ENCODE measurements at places on chromosomes 7 and 10.

DNA sequence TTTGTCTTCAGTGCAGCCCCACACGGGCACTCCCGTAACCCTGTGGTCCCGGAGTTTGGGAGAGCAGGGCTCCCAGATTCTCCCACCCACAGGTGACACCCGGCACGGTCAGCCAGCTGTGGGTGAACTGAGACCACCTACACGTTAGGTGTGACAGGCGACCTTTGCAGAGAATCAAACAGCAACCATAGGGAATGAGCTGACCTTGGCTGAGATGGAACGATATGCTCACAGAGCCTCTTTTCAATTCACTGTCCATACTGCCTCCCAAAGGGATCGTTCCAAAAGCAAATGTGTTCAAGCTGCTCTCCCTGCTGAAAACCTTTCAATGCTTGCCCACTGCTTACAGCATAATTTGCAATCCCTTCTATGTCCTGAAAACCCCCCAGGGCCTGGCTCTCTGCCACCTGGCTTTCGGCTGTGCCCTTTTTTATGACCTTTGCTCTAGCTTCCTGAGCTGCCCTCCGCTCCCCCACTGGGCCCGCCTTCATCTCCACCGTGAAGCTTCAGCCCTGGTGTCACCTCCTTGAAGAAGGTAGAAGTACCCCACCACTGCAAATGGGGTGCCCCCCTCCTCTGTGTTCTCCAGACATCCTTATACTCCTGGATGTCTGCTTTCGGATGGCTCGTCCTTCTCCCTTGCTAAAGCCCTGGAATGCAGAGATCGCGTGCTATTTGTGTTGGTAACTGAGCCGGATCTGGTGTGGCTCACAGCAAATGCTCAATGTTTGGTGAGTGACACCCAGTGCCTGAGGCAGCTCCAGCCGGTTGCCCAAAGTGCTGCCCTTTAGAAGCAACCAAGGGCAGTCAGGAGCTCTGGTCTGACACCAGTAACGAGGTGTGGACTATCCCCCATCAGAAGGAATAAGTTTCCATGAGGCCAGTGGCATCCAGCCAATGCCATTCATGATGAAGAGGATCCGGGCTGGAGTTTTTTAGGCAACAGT is 90.4 kb downstream of the KIAA1549 start:
- no peak for DNase-seq

- DNase-seq: no peak
Measured at GRCh38 chr10:124000792-124001201, 92.6 kb downstream of the CHST15 start.

- DNase-seq: no peak
Measured at GRCh38 chr7:105934572-105935185, 28.4 kb upstream of the CDHR3 start.

GRCh38 chr7:138843632-138844580 is 45.9 kb upstream of the ATP6V0A4 start:
- DNase-seq: no peak

DNA sequence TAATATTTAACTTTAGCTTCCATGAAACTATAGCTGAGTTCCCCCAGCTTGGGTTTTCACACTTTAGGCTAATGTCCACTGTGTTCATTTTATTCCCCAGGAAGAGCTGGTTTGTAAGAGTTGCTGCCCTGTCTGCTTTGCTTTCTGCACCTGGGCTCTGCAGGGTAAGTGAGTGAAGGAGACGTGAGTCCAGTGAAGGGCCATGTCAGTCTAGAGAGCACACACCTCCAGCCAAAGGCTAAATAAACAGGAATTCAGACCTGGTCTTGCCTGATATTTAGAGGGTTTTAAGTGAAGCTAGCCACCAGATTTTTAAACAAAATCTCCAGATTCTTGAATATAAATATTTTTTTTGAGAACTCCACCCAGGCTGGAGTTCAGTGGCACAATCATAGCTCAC is 24.5 kb upstream of the FZD1 start:
- DNase-seq: no peak

DNA sequence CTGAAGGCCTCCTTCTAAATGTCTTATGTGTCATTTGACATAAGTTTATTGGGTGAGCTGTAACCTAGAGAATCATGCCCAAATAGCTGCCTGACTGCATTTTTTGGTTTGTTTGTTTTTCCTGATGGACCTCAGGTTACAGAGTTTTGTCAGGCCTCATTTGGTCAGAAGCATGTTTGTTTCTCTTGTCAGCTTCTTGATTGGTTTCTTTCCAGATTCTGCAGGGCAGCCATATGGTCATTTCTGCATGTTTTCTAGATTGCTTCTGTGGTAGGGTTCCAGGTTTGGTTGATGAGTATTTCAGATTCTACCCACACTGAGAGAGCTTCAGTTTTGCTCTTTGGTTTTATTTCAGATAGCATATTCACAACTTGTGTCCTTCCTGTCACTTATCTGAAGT is 28.0 kb downstream of the GLCCI1 start:
- no peak for DNase-seq

GRCh38 chr10:99733366-99733765 is 1.3 kb downstream of the CUTC start:
- DNase-seq: no peak

- peak; percentile 31 for DNase-seq
Measured at GRCh38 chr10:87771871-87772500, 46.0 kb downstream of the ATAD1 start.

- no peak for DNase-seq
Measured at GRCh38 chr7:46811529-46811928, 770.4 kb downstream of the TNS3 start.

GRCh38 chr7:105829681-105830322 is 46.6 kb downstream of the ATXN7L1 start:
- no peak for DNase-seq

DNA sequence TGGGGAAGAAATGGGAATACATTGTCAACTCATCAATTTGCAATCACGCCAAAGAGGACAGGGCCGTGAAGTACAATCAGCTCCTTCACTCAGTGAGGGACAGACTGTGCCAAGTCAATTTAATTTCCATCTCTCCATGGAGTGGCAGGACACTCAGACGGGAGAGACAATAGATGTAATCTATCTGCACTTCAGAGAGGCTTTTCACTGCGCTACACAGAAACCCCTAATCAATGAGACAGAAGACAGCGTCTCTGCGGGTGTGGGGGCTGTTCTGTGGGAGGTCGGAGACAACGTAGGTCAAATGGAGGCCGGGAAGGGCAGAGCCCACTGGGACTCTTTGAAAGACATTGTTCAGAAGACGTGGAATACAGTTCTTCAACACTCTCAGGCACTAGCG is 541.0 kb upstream of the ADARB2 start:
- no peak for DNase-seq

GRCh38 chr7:40714363-40715052 is 579.7 kb downstream of the SUGCT start:
- DNase-seq: no peak

- DNase-seq: no peak
Measured at GRCh38 chr7:106755641-106756040, 94.7 kb upstream of the CCDC71L start.

DNA sequence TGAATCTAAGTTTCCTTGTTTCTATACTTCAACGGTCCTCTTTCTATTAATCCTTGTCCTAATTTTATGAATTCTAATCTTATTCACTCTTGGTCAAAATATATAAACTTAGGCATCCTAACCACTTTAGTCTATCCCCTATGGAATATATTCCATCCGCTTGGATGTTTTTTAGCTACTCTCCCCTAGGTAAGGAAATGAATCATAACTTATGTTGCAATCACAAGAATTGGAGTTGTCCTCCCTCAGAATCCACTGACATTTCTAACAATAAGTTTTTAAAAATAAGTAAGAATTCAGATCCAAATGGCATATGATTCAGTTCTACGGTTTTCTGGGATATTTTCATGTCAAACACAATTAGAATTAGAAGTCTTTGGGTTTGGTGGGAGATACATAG is 1081.6 kb downstream of the SORCS1 start:
- DNase-seq: no peak

DNA sequence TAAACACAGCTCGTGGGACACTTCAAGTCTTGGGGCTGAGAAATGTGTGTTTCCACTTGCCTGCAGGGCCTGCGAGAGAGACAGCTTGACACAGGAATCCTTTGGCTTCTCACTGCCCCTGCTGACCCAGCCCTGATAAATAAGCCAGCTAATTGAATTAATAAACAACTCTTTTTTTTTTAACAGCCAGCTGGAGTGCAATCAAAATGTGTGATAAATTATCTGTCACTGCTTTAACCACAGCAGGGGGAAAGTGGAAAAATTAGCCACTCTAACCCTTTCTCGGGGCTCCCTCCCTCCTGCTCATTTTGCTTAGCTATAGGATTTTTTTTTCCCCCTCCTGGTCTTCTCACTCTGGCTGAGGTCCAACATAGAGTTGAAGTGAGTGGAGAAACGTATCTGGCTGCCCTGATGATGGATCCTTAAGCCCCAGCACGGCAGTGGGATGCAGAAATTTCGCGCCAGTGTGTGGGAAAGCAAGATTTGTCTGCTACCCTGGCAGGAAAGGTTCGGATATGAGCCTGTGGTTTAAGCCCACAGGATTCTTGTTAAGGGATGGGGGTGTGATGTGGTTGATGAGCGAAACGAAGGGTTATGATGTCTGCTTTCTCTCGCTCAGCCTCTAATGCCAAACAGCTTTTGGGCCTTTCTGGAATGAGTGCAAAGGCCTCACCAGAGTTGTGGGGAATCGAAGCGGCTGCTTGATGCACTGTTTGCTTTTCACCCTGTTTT is 173.8 kb downstream of the TRIL start:
- no peak for DNase-seq

DNA sequence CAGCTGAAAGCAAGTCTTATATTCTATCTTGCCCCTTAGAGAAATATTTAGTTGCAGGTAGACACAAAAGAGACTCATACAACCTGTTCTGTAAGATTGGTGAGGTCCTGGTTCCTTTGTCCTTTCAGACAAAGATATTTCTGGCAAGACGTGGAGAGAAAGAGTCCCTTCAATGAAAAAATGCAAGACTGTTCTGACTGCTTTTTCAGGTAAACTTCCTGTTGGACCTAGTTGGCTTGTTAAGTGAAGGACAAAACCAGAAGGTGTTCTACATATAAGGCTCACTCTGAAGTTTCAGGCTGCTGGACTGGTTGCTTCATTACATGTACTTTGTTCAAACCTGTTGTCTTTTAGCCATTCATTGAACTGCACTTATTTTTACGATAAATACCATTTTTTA is 119.0 kb upstream of the PTPRZ1 start:
- DNase-seq: no peak

DNA sequence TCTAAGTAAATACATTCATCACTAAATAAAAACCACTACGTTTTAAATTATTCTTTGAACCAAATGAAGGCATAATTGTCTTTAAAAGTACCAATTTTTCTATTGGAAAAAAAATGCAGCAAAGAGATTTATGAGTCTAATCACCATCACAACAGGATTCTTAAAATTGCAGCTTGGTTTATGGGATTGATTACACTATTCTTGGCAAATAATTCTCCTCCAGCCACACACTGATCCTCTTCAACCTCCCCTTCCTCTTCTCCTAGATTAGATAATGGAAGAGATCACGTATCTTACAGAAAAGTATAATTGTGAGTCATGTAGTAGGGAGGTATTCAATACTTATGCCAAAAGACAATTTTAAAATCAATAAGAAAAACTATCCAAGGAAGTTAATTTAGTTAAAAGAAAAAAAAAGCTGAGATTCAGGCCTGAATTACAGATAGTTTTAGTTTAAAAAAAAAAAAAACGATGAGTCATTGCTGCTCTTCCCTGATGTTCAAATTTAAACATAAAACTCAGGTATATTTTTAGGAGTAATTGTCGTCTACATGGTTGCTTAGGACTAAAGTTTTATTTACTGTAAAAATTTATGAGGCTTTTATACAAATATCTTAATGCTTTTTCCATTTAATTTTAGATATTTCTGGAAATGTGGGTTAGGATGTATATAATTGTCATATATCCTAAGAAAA is 133.7 kb upstream of the CDK1 start:
- no peak for DNase-seq

DNA sequence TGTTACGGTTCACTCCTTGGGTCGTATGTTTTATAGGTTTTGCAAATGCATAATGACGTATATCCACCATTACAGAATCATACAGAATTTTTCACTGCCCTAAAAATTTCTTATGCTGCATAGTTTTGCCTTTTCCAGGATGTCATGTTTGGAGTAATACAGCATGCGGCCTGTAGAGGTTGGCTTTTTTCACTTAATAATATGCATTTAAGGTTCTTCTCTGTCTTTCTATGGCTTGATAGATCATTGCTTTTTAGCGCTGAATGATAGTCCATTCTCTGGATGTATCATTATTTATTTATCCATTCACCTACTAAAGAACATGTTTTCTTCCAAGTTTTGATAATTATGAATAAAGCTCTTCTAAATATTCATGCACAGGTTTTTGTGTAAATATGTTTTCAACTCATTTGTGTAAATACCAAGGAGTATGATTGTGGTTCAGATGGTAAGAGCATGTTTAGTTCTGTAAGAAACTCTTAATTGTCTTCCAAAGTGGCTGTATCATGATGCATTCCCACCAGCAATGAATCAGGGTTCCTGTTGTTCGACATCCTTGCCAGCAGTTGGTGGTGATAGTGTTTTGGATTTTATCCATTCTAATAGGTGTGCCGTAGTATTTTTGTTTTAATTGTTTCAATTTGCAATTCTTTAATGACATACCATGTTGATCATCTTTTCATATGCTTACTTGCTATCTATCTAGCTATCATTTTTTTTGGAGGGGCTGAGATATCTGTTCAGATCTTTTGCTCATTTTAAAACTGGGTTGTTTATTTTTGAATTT is 531.2 kb upstream of the GHITM start:
- no peak for DNase-seq

- no peak for DNase-seq
Measured at GRCh38 chr7:16648551-16648950, 2.6 kb downstream of the BZW2 start.

GRCh38 chr10:29734640-29734961 is 99.8 kb upstream of the SVIL start:
- no peak for DNase-seq

DNA sequence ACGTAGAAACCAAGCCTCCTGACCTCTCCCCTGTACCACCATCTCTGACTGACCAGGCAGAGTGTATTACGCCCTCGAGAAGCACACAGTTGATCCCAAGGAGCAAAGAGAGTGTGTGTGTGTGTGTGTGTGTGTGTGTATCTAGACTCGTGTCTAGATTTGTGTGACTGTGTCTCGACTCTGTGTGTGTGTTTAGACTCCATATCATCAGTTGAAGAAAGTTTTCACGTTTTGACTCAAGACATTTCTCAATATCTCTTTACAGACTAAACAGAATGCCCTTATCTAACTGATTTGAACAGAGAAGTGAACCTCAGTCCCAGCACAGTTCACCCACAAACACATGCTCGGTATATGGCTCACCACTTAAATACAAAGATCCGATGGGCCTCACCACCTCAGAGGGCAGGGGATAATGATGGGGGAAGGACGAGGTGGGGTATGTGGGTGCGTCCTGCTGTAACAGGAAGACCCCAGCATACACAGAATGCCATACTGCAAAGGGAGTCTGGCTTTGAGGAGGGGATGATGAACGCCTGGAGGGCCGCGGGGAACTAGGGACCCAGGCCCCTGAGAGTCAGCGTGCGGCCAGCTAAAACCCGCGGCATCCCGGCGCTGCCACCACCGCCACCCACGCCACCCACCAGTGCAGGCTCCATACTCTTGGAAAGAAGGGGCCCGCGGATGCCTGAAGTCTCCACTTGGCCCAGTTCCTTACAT is 780 bp downstream of the ALDH18A1 start:
- DNase-seq: peak; percentile 10

Measured in CD4-positive, alpha-beta T cell treated with Interleukin-10 for 1 hour (primary cell).